ENCODE measurements at places on chromosomes 12 and 14.

DNA sequence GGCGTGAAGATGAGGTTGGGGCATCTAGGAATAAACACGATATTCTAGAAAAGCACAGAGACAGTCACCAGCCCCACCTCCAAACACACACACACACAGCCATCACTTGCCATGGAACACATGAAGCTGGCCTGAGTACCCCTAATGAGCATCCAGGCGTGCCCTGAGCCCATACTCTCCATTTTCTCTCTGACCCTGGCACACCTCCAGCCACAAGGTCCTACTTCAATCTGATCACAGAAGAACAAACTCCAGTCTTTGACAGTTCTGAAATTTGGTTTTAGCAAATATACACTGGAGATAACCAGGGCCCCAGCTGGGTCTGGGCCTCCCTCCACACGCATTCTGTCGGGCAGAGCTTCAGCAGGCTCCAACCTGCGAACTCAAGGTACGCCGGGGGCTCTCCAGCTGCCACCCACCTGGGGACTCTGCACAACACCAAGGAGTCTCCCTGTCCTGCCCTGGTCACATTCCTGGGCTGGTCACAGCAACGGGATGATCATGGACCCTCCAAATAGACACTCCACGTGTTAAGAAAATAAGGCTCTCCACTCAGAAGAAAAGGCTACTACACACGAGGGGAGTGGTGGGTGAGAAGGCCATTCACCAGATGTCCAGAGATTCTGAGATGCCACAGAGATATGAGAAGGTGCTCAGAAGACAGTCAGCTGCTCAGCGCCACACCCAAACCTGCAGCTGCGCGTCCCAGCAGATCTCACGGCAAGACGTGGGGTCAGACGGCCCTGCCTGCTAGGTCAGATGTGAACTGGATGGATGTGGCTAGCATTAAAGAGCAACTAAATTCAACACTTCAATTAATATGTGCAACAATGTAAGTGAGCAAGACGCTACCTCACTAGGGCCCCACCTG is 57.0 kb upstream of the PNMA1 start:
- no peak for DNase-seq

- DNase-seq = no peak
Measured at GRCh38 chr14:102187044-102187443, 47.3 kb downstream of the WDR20 start.

DNA sequence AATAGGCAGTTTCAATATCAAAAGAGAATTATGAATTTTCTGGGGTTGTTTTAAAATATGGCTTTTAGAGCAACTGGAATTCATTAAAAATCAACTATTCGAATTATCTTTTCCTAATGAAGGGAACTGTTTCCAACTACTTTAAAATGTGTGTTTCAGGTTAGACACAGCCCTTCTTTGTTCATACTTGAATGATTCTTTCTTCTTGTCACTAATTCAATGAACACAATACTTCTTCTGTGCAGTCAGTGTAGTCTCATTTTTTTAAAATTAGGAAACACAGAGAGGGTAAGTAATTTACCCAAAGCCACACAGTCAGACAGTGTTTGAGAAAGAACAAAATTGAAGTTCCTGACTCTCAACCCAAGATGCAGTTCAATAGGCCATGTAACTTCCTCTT is 414.0 kb downstream of the CCDC91 start:
- DNase-seq = no peak

DNA sequence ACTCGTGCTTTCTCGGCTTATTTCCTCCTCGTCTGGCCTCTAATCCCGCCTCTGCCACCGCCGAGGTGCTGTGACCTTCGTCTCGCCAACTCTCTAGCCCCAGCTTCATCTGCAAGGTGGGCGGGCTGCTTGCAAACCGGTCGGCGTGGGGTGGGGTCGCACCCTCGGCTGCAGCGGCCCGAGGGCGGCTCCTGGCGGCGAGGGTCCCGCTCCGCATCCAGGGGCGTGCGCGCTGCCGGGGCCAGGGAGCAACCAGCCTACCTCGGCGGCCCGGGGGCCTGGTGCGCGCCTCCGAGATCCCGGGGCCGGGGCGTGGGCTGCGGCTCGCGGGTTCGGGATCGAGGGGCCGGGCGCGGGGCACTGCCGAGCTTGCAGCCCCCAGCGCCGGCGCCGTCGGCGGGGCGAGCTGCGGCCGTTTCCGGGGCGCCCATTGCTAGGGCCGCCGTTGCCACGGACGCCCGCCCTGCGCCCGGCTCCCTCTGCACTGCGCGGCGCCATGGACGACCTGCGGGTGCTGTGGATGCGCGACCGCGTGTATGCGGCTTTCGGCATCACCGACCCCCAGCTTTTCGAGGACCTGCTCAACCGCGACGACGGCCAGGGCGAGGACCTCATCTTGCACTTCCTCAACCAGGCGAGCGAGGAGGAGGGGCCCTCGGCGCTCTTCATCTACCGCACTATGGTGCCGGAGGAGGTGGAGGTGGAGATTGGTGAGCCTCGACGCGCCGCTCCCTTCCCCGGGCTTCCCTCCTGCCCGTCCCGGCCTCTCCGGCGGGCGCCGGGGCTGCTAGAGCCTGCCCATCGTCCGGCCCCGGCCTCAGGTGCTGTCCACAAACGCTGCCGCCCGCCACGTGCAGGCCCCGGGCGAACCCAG is at the start of gene DNAH10:
DNAH10 (plus strand) TSS at position 461 of the 874 bp plus-strand sequence; CDS start at position 497, 36 bp downstream.
- DNase-seq = peak; percentile 42

DNA sequence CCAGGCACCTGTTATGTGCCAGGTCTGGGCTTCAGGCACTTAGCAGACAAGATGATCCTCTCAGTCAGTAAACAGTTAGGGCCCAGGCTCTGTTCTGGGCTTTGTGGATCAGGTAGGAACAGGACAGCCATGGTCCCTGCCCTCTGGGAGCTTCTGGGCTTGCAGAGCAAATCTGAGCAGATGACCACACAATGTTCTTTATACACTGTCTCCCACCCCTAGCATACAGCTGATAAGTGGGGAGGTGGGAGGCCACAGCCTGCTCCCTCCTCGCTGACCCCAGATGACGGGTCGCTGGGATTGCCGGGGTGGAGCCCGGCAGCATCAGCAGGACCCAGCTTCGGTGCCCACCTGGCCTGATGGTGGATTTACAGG is 53.1 kb upstream of the RIN3 start:
- DNase-seq = no peak

- no peak for DNase-seq
Measured at GRCh38 chr14:100540141-100540925, 46.9 kb downstream of the BEGAIN start.

DNA sequence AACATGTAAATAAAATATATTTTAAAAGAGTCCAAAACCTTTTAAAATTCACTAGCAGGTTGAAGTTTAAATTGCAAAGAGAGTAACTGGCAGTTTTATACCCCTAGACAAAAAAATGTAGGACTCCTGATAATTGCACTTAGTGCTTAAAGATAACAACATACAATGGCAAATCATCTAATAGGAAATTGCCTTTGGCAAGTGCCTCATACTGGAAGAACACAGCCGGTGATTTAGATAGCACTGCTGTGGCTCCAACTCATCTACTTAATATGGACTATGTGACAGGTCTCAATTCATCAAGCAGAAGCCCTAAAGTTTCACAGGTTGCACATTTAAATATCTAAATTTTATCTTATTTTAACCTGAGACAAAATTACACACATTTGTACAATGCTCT is 13.4 kb downstream of the C12orf50 start:
- DNase-seq = no peak

- DNase-seq = no peak
Measured at GRCh38 chr12:26702741-26703140, 130.3 kb downstream of the ITPR2 start.

GRCh38 chr14:81153187-81153586 is 67.6 kb downstream of the GTF2A1 start:
- no peak for DNase-seq

GRCh38 chr12:32454075-32454474 is 54.7 kb downstream of the FGD4 start:
- no peak for DNase-seq

- no peak for DNase-seq
Measured at GRCh38 chr12:101854747-101855146, 22.6 kb upstream of the DRAM1 start.

GRCh38 chr14:65431245-65431644 is 18.7 kb downstream of the FUT8 start:
- no peak for DNase-seq

DNA sequence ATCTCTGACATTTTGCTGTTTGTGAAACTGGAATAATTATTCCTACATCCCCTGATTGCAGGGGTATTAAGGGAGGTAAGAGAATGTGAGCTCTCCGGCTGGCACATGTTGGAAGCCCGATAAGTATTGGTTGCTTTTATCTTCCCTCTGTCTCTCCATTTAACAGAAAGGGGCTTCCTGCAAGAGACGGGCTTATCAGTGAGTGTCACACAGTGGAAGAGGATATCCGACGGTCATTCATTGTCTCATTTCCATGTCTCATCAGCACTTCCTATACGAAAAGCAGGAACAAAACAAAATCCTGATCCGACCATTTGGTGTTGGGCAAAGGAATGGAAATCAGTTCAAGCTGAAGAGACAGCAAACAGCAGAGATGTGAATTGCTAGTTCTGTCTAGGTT is 10.7 kb downstream of the DYRK4 start:
- no peak for DNase-seq

DNA sequence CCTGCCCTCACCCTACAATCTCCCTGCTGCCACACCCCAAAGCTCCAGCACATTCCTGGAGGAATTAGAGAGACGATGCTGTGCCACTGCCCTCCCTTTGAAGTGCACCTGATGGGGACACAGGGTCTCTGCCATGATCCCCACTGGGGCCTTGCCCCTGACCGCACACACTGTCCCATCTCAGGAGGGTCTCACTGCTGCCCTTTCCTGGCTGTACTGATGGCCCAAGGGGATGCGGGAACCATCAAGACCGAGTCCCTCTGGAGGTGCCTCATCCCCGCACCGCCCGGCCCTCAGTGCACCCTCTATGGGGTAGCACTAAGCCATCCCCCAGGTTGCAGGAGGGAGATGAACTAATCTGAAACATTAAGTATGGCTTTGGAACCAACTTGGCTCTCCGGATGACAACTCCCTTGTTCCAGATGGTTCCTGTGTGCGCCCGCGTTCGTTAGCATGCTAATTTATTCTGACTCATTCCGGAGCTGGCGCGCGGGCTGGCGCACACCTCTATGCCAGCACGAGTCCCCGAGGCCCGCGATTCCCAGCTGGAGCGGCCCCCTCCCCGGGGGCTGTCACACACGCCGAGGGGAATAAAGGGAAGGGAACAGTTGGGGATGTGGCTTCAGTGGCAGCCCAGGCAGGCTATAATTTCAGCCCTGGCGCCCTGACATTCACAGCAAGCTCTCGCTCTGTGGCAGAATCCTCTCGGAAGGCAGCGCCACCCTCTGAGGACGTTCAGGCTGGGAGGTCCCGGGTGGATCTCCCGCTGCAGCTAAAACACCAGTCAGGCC is 34.2 kb upstream of the C14orf180 start:
- no peak for DNase-seq

- no peak for DNase-seq
Measured at GRCh38 chr14:105474483-105475268, at the start of gene CRIP2. TSS of gene CRIP2 (plus strand) at chr14:105474821. CDS start at chr14:105474863, 42 bp downstream.

- no peak for DNase-seq
Measured at GRCh38 chr14:89660166-89660565, 243.1 kb upstream of the FOXN3 start.

GRCh38 chr14:24713404-24713803 is 79.4 kb upstream of the GZMB start:
- no peak for DNase-seq

DNA sequence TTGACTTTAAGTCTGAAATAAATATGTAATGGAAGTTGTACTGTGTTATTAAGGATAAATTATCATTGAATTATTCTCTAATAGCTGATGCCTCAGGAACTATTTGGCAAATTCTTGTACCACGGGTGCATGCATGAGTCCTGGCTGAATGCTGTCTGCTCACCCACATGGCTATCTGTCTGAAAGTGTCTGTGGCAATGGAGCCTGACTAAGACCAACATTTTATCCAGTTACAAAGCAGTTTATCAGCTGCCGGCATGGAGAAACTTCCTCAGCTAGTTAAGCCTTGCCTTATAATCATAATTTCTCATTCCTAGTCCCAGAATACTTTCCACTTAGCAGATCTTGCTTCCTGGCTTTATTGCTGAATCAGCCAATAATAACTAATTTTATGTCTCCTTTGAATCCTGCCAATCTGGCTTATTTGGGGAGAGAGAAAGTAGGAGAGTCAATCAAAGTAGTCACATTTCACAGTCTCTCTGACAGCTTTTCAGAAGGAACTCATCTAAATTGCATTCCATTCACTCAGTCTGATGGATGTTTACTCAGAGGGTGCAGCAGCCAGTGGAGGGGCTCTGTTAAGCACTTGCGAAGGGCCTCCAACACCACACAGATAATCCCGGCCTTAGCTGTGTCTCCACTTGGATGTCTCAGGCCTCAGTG is 280.6 kb upstream of the CLEC14A start:
- no peak for DNase-seq

DNA sequence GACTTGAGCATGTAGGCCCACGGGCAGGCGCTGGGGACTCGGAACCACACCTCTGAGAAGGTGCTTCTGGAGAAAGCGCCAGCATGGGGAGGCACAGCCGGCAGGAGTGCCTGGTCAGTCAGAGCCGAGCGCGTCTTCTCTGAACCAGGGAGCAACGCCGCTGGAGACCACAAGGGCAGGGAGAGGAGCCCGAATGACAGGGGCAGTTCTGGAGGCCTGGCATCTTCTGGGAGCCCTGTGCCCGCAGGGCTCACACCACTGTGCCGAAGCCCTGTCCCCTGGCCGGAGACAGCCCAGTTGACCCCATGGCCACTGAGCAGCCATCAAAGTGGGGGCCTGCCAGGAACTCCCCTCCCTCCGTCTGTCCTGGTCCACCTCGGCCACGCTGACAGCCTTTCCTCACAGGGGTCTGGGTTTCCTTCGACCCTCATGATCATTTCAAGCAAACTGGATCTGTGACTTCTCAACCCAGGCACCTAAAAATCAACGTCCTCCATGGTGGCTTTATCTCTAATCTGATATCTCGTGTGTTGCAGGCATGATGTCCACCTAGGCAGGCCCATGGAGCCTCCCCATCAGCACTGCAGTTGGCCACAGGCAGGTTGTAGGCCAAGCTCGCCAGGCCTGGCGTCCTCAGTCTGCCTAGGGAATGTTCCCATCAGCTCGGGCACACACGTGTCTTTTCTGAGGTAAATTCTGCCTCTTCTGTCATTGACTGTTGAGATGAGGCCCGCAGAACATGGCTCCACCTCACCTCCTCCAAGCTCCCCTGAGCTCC is 299.3 kb upstream of the RTL1 start:
- DNase-seq = no peak

- DNase-seq = no peak
Measured at GRCh38 chr14:95025218-95025617, 132.1 kb downstream of the DICER1 start.

- DNase-seq = no peak
Measured at GRCh38 chr12:69688021-69688420, 11.1 kb downstream of the BEST3 start.

GRCh38 chr14:69698572-69698971 is 68.4 kb upstream of the SRSF5 start:
- no peak for DNase-seq

DNA sequence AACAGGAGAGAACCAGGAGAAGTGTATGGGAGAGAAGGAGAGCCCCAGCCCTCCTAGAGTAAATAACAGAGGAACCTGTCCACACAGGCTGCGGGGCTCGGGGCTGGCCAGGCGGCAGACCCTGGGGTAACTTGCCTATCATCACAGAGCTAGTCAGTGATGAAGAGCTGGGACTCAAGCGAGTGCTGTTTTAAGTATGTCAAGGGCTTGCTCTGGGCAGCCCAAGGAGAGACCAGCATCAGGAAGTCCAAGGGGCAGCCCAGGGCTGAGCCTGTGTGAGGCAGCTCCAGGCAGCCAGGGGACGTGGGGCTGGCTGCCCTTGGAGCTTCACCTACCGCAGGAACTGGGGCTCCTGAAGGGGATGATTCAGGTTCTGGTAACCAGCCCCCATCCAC is 10.0 kb downstream of the VWF start:
- no peak for DNase-seq
